Activated T-helper 1 cell treated with anti-CD3 and anti-CD28 coated beads, Interleukin-12 subunit alpha, Interleukin-12 subunit beta, Interleukin-2, Interleukin-4 antibody, amounts not matched to agents 30 ng/mL and 10 ng/mL and 1 ng/mL, durations not matched to agents 14 hours and 24 hours and 36 hours (primary cell): ENCODE measurements at places on chromosomes 3 and 15. TPM values are rescaled to one million over a fixed set of nuclear protein-coding genes. Genes with fewer than 3 reads are reported as not detected.

GRCh38 chr3:86702381-86702958 lies 288.5 kb downstream of the VGLL3 start:
- no peak for DNase-seq

- DNase-seq, result no peak
Observed at GRCh38 chr3:79517766-79518413, 249.9 kb downstream of the ROBO1 start.

GRCh38 chr3:140529558-140529957 lies 148.3 kb upstream of the TRIM42 start:
- DNase-seq, result no peak

The RPL35A gene
- 1,253 and 1,262 TPM in 2 replicates for total RNA-seq

DNA sequence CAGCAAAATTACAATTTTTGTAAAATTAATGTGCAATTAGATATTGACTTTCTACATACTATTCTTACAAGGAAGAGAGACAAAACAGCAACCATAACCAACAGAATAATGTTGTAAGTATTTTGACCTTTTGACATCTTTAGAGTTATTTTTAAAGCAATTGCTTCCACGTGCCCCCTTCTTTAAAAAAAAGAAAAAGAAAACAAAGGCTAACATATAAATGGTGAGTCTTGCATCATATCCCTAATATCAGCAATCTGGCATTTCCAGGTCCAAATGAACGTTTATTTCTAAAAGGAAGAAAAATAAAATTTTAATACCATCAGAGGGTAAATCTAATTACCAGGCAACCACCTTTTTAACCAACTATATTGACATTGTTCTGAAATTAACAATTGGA lies 19.3 kb upstream of the STRIT1 start:
- no peak for DNase-seq

DNA sequence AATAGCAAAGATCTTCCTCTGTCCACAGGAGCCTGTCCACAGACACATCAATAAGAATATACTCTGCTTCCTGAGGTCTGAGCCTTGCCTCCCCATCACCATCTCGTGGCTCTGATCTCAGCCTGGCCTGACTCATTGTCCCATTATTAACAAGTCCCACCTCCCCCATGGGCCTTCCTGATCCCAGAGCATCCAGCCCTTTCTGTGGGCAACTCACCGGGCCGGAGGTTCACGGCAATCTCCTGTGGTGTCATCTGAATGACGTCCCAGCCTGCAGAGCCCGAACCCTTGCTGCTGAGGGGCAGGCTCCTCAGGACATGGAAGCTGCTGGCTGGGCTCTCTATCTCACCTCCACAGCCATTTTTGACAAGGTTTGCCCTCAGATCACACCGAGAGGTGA lies 28.1 kb downstream of the ITGB5 start:
- no peak for DNase-seq

DNA sequence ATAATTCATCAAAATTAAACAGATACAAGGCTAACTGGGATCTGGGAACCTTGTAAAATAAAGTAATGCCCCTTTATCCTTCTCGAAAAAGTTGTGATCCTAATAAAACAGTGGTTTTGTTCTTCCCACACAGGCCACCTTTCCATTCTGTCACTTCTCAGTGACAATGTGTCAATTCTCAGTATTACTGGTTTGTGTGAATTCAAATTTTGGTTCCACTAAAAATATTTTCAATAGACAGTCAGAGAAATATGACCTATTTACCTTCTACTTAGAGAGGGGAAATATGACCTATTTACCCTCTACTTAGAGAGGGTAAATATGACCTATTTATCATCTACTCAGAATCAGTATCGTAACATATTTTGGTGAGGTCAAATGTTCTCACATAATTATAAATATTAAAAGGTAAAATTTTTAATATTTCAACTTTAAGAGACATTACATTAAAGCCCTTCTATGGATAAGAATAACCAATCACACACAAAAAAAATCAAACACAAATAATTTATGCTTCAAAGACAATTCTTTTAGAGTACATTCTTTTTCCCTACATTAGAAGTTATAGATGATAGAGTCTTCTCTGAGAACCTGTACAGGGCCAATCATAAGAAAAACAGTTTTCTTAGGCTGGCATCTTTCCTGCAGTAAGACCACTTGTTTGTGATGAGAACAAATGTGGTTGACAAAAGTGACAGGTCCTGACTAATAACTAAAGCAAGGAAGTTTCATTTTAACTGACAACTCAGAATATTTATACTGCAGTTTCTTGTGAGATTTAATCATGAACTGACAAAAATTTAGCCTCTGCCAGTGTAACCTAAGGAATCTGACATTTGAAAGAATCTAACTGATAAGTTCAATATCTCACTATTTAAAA lies 323.3 kb downstream of the DIPK2A start:
- no peak for DNase-seq

GRCh38 chr3:108820586-108820985 lies 2.0 kb upstream of the TRAT1 start:
- no peak for DNase-seq

- no peak for DNase-seq
Observed at GRCh38 chr3:128081846-128082245, 29.6 kb downstream of the SEC61A1 start.

- DNase-seq, result no peak
Observed at GRCh38 chr15:68025835-68026424, 28.2 kb upstream of the PIAS1 start.

GRCh38 chr3:98778383-98778782 lies 15.2 kb downstream of the ST3GAL6 start:
- DNase-seq, result no peak

The ATP8B4 gene
- 49.7 and 52.9 TPM in 2 replicates for total RNA-seq

The RASL12 gene
- total RNA-seq, result not detected in 2 replicates

The AMIGO3 gene
- 0.39 TPM in 1 of 2 replicates, not detected in the other for total RNA-seq

The KAT2B gene
- 25.1 and 38.5 TPM in 2 replicates for total RNA-seq

The WDR93 gene
- not detected in 2 replicates for total RNA-seq

GRCh38 chr3:177358091-177358976 lies 161.1 kb upstream of the TBL1XR1 start:
- peak; percentile 45 for DNase-seq

The WNT7A gene
- total RNA-seq, result not detected in 2 replicates

DNA sequence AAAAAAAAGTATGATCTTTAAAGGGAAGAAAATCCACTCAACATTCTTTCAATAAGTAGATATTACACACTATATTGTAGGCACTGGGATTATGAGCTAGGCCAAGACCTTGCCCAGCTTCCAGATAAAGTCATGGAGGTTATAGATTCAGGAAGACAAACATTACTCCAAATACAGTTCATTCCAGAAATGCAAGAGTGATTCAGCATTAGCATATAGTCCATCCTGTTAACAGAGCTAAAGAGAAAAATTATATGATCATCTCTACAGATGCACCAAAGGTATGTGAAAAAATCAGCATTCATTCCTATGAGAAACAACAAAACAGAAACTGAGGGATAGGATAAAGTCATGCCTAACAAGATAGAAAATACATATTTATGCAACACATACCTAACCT lies 42.1 kb upstream of the NSMCE3 start:
- no peak for DNase-seq

The SPSB4 gene
- not detected in 2 replicates for total RNA-seq

DNA sequence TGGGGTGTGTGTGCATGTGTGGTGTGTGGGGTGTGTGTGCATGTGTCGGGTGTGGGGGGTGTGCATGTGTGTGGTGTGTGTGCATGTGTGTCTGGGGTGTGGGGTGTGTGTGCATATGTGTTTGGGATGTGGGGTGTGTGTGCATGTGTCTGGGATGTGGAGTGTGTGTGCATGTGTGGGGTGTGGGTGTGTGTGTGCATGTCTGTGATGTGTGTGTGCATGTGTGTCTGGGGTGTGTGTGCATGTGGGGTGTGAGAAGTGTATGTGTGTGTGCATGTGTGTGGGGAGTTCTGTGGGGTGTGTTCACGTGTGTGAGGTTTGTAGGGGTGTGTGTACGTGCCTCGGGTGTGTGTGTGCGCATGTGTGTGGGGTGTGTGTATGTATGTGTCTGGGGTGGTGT lies 6.7 kb upstream of the OCA2 start:
- no peak for DNase-seq

DNA sequence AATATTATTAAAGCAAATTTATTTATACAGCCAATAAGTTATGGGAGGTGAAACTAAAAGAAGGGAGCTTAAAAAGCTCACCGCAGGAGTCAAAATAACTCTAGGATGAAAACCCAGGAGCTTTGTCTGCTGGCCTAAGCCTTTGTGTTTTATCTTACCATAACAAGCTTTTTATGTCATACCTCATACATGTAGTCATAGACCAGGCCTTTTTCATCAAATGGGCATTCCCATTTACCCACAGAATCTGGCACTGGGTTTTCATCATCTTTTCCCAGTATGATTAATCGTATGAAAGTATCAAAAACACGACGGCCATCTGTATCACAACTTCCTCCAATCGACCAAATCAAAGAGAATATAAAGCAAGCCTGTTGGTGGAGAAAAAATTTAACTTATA lies 122.8 kb downstream of the DNAH12 start:
- no peak for DNase-seq

DNA sequence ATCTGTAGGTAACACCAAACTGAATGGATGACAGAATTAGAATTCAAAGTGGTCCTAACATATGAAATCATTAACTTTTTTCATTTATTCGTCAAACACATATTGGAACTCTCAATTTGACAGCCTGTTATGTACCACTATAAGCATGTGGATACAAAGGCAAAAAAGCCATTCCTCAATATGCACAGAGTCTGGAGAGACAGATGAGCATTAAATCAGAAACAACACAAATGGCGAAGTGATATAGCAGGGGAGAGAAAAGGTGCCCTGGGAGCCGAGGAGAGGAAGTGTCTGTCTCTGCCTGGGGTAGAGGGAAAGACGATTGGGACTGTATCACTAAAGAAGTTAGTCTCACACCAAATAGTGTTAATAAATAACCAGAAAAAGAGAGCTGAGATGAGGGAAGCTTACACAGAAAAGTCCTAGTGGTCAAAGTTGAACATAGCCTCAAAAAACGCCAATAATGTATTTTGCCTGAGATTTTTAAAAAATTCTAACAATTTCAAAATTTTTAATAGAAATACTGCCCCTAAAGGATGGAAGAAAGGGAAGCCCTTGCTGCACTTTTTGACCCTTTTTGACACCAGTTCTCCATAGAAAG lies 417.5 kb downstream of the TUSC7 start:
- DNase-seq, result no peak

DNA sequence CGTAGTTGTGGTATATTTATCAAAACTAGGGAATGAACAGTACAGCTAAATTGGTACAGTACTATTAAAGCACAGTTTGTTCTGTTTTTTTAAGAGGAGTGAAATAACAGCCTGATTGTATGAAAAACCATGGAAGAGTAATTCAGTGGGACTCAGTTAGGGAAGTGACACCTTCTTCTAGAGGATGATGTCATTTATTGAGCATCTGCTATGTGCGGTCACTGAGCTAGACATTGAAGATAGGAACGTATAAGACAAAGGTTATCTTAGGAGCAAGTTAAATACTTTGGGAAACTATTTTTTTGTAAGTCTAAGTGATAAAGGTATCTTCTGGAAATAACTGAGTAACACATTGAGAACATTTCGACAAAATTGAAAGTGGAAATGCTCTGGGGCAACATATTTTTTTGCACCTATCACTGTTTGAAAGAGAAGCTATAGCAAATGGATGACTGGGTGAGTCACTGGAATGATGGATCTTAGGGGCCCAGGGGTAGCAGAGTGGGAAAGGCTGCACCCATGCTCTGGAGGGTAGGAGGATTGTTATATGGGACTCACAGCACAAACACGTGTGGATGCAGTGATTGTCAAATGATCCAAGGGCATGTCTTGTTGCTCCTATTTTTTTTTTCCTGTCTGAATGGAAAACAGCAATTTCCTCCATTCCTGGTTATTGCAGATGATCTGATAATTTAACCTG lies 43.0 kb downstream of the OXNAD1 start:
- no peak for DNase-seq

DNA sequence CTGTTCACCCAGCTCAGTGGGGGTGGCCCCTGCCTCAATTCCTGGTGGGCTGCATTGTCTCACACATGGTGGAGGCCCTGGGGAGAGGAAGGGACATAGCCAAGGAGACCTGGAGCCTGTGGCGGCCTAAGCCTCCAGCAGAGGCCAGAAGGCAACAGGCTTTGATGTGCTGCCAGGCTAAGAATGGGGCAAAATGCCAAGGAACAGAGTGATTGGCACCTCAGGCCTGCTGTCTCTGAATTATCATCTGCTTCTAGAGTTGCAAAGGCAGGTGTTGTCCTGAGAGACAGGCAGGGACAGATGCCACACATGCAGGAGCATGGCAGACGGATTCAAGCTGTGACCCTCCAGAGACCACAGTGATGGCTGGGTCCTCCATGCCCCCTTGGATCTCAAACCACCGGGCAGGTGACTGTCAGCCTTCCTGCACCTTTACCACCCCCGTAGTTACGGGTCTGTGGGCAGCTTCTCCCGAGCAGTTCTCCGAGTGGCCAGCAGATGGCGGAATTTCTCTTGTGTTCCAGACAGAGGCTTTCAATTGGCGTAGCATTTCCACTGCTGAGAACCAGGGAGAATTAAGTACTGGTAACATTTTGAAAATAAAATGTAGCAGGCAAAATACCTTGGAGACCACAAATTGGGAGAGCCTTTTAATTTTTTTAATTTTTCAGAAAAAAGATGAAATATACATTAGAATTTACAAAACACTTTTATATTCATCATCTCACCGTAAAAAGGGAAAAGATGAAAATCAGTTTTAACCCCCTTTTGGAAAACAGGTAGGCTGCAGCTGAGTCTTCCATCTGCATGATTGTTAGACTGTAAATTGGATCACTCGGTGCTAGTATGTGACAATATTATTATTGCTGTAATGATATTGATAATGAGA lies 525.5 kb upstream of the CFAP20DC start:
- DNase-seq, result peak; percentile 72

DNA sequence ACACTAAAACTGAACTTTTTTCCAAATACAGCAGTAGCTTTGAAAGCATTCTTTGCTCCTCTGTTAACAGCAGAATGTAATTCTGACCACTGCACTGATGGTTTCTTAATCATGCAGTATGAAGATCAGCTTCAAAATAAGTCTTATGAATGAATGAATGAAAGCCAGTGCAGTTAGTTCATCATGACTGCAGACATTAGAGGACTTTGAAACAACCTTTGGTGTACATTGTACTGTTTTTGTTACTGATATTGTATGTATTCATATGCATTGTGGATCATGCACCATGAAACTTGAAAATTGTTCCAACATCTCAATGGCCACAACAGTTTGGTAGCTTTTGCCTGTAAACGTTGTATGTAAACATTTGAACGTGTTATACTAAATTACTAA lies 1.3 kb upstream of the TNIK start:
- DNase-seq, result no peak

GRCh38 chr15:89490081-89490813 lies 6.1 kb downstream of the RHCG start:
- no peak for DNase-seq

GRCh38 chr3:61530355-61530754 lies 31.0 kb upstream of the PTPRG start:
- DNase-seq, result no peak

The ABI3BP gene
- total RNA-seq, result not detected in 2 replicates

DNA sequence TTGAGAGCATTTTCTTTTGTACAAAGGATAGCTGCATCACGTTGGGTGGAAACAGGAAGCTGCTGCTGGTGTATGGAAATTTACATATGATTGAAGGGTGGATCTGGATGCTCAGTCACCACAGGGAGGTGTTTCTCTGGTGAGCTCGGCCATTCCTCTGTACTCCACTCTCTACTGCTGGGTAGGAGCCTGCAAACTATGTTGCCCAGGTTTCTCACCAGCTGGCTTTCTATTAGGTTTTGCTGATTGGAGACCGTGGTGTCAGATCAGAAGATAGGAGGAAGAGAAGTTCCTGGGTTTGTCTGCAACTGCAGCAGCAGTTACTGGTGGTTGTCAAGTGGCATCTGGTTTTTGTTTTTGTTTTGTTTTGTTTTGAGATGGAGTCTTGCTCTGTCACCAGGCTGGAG lies 61.7 kb downstream of the TAMM41 start:
- peak; percentile 36 for DNase-seq

The POPDC2 gene
- total RNA-seq, result 1.0 and 1.2 TPM in 2 replicates
